A549 treated with GW870086 at 1 μM for 4 hours (cell line): ENCODE measurements at places on chromosomes 6 and 20. TPM values are rescaled to one million over a fixed set of nuclear protein-coding genes. Genes with fewer than 3 reads are reported as not detected.

Gene ABT1
- total RNA-seq = 12.8 to 14.9 TPM (median 14.0 TPM) in 5 replicates

Gene GLP1R
- total RNA-seq = not detected in 5 replicates

Gene FAM83C
- total RNA-seq = 0.06 to 0.14 TPM (median 0.08 TPM) in 5 replicates

Gene LGSN
- total RNA-seq = 2.0 to 2.8 TPM (median 2.7 TPM) in 5 replicates

Gene NRSN1
- total RNA-seq = not detected in 5 replicates
